NCI-H446 (cell line): ENCODE measurements at places on chromosomes 5 and 9.

- DNase-seq, result no peak
Measured at GRCh38 chr5:122965111-122965510, 71.4 kb downstream of the PPIC start.

GRCh38 chr5:1734271-1734907, 65.2 kb downstream of the MRPL36 start:
- DNase-seq, result no peak

GRCh38 chr5:146516151-146516475, at the start of gene GPR151:
GPR151 (minus strand) TSS chr5:146516190; CDS start chr5:146516113, 77 bp downstream.
- no peak for DNase-seq

GRCh38 chr5:115767424-115767823, 49.0 kb downstream of the CDO1 start:
- DNase-seq, result no peak

- DNase-seq, result no peak
Measured at GRCh38 chr5:110250355-110250754, 476.1 kb downstream of the TMEM232 start.
